GM03348 (cell line): ENCODE measurements at places on chromosomes 1 and 21.

DNA sequence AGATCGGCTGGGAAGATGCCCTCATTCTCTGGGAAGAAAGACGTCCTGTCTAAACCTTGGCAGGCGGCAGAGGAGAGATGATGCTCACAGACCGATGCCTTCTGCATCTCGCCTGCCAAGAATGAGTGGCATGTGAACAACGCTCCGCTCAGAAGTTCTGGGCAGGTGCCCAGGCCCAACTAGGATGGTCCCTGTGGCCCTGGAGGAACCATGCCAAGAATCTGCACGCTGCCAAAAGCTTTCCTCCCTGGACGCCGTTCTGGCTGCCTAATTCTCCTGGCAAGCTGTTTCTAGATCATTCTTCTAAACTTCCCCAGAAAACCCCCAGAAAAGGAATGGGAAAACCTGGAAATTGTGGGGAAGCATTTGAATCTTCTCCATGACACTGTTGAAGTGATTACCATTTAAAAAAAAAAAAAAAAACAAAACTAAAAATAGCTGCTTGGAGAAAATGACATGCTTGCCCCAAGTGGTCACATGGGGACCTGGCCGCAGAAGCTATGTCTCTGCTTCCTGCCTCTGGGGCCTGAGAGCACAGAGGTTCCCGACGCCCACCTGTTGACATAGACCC, 440.9 kb downstream of the PRDM2 start:
- DNase-seq = peak; percentile 23

DNA sequence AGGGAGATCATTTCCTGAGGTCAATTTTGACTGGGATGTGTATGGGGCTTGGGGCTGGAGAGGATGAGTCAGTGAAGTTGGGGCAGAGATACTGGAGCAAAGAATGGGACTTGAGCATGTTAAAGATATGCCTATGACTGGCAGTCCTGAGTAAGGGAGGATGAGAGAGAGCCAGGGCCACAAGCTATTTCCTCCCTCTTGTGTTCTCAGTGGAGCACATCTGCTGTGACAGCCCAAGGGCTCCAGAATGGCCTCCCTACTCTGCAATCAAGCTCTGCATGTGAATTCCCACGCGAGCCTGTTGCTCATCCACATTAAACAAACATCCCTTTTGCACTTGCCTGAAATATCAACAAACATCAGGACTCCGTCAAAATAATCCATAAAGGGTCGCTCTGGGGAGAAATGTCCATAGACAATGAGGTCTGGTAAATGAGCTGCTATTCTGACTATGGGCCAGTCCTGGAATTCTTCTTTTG, 9.2 kb downstream of the ADCY10 start:
- peak; percentile 51 for DNase-seq

GRCh38 chr1:1770102-1770501, 8.2 kb downstream of the NADK start:
- DNase-seq = no peak

GRCh38 chr1:242556276-242556675, 31.8 kb upstream of the PLD5 start:
- DNase-seq = no peak

- no peak for DNase-seq
Measured at GRCh38 chr1:115088871-115089419, 358 bp downstream of the TSPAN2 start.

GRCh38 chr21:43337901-43338655, 88.9 kb downstream of the SIK1 start:
- no peak for DNase-seq

GRCh38 chr1:229204921-229205777, 65.8 kb upstream of the RAB4A start:
- peak; percentile 80 for DNase-seq

DNA sequence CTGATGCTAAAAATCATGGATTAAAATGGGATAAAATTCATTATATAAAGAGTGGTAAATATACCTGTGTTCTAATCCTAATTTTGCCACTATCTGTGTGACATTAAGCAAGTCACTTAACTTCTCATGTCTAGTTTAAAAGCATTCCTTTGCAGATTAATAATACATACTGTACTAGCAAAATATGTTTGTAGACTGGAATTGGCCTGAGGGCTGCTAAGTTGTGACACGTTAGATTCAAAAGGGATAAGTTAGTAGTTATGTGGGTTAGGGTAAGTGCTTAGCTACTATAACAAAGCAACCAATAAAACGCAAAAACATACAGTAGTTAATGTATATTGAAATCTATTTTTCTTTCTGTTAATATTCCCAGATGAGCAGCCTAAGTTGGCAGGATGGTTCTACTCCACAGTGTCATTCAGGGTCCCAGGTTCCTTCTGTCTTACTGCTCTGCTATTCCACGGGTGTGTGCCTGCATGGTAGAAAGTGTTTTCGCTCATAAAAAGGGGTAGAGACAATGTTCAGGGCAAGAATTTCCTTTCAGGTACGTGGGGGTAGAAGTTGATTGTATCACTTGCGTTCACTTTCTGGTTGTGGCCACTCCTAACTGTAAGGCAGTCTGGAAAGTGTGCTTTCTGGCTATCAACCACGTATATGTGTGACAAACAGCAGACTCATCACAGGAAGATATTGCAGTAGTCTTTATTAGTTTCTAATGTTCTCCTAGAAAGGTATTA, 239.8 kb downstream of the NFIA start:
- no peak for DNase-seq

DNA sequence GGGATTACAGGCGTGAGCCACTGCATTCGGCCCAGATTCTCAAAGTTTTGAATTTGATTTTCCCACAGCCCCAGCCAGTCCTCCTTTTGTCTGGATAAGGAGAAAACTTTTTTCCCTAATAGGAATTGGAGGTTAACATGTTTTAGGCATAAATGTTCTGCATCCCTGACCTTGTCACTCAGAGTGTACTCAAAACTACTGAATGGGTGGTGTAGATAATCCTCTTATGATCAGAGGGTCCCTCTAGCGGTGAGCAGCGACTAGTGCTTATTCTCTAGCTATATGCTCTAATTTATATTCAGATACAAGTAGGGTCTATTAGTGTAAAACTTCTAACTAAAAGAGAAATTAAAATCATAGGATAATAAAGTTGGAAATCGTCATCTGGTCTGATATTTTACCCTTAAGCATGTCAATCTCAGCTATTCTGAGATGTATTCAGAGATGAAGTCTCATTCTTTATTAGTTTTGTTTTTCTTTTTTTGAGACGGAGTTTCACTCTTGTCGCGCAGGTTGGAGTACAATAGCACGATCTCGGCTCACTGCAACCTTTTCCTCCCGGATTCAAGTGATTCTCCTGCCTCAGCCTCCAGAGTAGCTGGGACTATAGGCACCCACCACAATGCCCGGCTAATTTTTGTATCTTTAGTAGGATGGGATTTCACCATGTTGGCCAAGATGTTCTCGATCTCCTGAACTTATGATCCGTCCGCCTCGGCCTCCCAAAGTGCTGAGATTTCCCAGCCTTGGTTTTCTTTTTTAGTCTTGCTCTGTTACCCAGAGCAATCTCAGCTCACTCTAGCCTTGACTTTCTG, 2.7 kb upstream of the PSMD4 start:
- DNase-seq = peak; percentile 78

GRCh38 chr1:221840511-221841243, 98.8 kb upstream of the DUSP10 start:
- DNase-seq = peak; percentile 23

GRCh38 chr1:45282351-45282750, 44.3 kb upstream of the HPDL start:
- DNase-seq = no peak

DNA sequence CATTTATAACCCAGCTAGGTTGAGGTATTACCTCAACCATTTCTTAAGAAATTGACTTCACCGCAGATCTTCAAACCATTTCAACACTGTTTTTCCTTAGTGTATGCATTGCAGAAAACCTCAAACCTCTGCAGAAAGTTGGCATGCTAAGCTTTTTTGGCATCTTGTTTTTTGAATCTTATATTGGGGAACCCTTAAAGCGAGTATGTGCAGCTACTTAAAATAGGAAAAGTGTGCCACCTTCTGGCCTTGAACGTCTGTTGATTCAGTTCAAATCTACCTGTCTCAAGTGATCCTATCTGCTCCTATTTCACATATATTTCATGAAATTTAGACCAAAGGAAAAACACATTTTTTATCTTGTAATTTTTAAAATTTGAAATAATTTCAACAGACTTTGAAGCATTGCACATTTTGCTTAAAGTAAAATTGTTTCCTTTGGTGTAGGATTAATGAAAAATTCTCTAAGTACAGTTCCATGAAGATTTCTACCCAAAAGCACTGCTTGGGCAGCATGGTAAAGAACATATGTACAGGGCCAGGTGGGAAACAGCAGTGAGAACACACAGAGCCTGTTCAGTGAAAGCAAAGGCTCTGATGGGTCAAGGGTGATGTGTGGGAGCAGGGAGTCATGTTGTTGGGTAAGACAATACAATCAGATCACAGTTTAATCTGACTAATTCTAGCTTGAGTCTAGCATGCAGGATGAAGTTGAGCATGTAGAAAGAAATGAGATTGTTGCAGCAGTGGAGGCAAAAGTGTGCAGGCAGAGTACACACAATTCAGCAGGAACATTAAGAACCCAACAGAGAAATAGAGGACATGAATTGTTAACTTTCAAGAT, 17.2 kb downstream of the HENMT1 start:
- DNase-seq = peak; percentile 74

GRCh38 chr1:156957634-156958033, 37.2 kb downstream of the LRRC71 start:
- DNase-seq = no peak

GRCh38 chr1:28925350-28925891, 11.1 kb downstream of the EPB41 start:
- no peak for DNase-seq

GRCh38 chr21:45827302-45827692, 154.3 kb upstream of the COL6A1 start:
- DNase-seq = no peak

DNA sequence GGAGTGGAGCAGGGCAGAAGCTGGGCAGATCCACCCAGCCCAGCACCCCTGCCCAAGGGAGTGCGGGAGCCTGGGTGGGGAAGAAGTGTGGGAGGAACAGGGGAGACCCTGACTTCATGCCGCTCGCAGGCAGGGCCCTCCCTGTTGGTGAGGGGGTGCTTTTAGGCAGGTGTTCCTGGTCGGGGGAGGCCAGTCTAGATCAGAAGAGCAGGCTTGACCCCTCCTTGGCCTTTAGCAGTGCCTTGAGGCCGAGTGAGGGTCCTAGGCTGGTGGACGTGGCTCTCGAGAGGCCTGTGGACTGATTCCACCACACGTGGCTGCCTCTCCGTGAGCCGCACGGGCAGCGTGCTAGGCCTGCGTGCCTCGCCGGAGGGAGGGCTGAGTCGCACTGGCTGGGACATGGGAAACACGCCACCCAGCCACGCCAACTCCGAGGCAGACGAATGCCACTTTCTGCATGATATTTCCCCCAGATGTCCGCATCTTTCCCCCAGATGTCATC, 19.4 kb upstream of the COL18A1 start:
- no peak for DNase-seq

GRCh38 chr1:225044258-225044657, 114.8 kb downstream of the DNAH14 start:
- peak; percentile 6 for DNase-seq

GRCh38 chr1:68016381-68016780, 34.0 kb downstream of the DIRAS3 start:
- peak; percentile 29 for DNase-seq

- DNase-seq = no peak
Measured at GRCh38 chr1:182041615-182042014, 19.9 kb downstream of the ZNF648 start.

- DNase-seq = no peak
Measured at GRCh38 chr1:174405219-174405618, 42.5 kb upstream of the GPR52 start.

DNA sequence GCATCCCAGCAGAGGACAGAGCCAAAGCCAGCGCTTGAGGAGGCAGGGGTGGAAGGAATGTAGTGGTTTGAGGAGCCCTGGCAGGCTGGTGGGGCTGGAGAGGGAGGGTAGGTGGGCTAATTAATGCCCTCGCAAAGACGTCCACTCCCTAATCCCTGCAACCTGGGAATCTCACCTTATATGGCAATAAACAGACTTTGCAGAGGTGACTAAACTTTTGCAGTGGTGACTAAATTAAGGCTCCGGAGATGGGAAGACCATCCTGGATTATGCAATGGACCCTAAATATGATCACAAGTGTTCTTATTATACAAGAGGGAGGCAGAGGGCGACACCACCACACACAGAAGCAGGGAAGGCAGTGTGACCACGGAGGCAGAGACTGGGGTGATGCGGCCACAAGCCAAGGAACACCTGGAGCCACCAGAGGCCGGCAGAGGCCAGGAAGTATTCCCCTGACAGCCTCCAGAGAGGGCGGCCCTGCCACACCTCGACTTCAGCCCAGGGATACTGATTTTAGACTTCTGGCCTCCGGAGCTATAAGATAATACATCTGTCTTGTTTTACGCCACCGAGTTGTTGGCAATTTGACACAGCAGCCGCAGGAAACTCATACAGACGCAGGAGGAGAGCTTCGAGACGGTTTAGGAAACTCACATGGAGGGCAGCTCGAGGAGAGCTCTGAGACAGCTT, 23.1 kb upstream of the NPPB start:
- no peak for DNase-seq

GRCh38 chr1:52190500-52191252, 48.8 kb downstream of the ZFYVE9 start:
- no peak for DNase-seq

DNA sequence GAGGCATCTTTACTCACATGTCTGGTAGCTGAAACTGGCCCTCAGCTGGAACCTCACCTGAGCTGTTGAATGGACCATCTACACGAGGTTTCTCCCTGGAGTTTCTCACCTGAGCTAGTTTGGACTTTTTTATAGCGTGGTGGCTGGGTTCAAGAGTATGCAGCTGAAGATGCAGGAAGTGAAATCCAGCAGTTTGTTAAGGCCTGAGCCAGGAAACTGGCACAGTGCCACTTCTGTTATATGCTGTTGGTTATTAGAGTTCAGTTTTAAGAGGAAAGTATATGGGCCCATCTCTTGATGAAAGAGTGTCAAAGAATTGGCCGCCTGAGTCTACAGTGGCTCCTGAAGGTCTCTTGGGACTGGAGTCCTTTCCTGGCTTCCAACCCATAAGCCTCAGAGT, 35.6 kb downstream of the STUM start:
- no peak for DNase-seq

DNA sequence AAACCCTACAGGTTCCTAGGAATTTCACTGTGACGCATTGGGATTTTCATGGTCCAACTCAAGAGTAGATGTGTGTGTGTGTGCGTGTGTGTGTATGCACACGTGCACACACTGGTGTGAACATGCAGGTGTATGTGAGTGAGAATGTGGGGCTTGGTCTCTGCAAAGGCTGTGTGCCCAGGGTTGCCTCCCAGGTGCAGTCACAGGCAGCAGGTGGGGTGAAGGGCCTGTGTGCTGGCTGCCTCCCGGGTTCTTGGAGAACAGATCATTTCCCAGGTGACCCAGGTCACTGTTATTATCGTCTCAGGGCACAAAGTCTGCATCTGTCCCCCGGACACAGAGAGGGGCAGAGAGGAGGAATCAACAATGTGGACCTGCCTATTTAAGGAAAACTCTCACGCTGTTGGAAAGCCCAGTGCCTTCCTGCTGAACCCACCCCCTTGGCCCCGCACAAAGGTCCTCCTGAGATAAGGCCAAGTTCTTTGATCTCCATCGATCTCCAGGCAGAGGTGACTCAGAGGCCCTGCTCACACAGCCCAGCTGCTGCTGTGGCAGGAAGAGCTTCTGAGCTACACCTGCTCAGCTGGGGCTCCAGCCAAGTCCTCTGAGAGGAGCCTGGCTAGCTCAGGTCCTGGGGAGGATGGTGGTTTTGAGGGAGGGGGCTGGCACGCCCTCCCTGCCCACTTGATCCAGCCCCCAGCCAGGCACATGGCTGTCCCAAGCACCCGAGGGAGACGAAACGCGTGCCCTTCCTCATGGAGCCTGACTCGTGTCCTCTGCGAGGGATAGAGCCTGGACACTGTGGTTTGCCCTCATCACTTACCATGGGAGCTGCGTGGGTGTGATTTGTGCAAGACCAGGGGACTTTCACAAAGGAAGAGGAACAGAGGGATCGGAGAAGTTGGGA, 134.0 kb upstream of the ARHGEF16 start:
- DNase-seq = no peak
